Cortex of kidney (tissue), 1 donor: ENCODE measurements at places on chromosomes 12 and 14.

DNA sequence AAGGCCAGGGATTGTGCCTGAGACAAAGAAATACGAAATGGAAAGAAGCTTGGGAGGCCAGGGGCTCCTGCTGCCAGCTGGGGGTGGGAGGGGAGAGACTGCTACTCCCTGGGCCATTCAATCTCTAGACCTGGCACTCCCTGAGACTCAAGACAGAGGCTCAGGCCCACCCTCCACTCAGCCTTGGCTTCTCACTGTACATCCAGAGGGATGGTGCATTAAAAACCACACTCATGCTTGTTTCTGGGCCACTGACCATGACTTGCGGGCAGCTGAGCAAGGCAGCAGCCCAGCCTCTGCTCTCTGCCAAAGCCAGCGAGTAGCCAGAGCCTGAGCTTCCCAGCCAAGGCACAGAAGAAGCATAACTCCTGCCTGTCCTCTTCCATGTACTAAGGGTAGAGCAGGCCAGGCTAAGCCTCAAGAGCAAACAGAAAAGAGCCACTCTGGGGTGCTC, 41.5 kb downstream of the PITPNM2 start:
- DNase-seq, result no peak

GRCh38 chr12:119902084-119902509, 25.0 kb upstream of the CIT start:
- no peak for DNase-seq

GRCh38 chr12:44640427-44641190, 235.5 kb downstream of the NELL2 start:
- DNase-seq, result no peak

- no peak for DNase-seq
Measured at GRCh38 chr14:74572726-74573301, 39.2 kb downstream of the LTBP2 start.

DNA sequence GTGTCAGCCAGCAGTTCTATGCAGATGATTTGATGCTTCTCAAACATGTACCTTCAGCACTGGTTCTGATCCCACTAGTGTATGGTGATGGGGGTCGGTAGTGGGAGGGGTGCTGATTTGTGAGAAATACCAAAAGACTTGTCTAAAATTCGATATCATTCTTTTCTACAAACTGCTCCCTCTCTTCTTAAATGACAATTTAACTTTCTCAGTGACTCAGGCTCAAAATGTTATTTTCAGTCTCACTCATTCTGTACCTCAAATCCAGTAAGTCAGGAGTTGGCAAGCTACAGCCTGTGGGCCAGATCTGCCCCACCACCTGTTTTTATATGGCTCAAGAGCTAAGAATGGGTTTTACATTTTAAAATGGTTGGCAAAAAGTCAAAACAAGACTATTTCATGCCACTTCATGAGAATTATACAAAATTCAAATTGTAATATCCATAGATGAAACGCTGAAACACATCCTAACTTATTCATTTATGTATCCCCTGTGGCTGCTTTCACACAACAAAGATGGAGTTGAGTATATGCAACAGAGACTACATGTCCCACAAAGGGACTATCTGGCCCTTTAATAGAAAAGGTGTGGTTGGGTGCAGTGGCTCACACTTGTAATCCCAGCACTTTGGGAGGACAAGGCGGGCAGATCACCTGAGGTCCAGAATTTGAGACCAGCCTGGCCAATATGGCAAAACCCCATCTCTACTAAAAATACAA, 6.6 kb upstream of the NOP2 start:
- DNase-seq, result no peak

DNA sequence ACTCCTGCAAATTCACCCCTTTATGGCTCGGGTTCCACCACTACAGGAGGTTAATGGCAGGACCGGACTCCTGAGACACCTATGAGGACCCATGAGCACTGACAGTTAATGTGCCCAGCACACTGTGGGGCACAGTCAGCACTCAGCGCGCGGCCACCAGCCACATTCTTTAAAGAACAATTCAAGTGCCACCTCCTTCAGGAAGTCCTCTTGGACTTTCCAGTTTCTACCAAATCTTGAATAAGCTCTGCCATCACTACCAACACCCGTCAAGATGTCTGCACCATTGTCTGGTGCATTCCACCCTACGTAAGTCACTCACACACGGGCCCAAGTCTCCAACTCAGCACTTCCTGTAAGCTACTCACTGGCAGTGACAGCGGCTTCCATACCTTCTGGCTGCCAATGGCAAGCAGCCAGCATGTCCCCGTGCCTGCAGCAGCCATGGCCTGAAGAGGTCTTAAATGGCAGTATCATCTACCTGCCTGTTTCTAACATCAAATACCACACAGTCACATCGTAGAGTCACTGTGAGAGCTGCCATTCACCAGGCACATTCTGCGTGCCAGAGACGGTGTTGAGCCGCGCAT, 48.5 kb downstream of the CDC42BPB start:
- DNase-seq, result no peak
